Right lobe of liver (tissue), 6 donors: ENCODE measurements at places on chromosomes 3 and 15. TPM values are rescaled to one million over a fixed set of nuclear protein-coding genes. Genes with fewer than 3 reads are reported as not detected.

GRCh38 chr15:29420188-29420587, 150.6 kb upstream of the NSMCE3 start:
- peak; percentile 14 for DNase-seq

GRCh38 chr15:68687136-68687735, 108.4 kb downstream of the CORO2B start:
- no peak for DNase-seq

GRCh38 chr3:47701388-47701787, 80.3 kb downstream of the SMARCC1 start:
- no peak for DNase-seq

C2CD4B gene
- total RNA-seq = 1.6 TPM

LRRC34 gene
- total RNA-seq = not detected

DGKG gene
- 2.2 TPM for total RNA-seq
